ENCODE measurements at places on chromosomes 7 and 10.

DNA sequence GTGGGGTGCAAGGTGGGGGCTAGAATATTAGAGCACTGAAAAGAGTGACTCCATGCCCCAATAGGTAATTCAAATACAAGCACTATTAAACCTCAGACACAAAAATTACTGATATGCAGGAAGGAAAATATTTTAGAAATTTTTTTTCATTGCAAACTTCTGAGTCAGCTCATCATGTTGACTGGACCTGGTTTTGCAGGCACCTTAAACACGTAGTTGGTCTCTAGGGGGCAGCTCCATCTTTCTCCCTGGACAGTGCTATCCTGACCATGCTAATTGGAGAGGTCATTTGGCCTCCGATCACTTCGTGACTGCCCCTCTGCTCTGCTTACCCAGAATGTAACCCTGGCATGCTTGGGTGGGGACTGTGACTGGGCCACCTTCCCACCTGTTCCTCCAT lies 368.4 kb upstream of the MKI67 start:
- DNase-seq = no peak

- no peak for DNase-seq
Measured at GRCh38 chr7:109343678-109344077, 774.0 kb downstream of the DNAJB9 start.

GRCh38 chr7:157673573-157673972 lies 336.8 kb downstream of the DNAJB6 start:
- DNase-seq = no peak

- no peak for DNase-seq
Measured at GRCh38 chr7:23787272-23787671, 77.3 kb downstream of the STK31 start.

DNA sequence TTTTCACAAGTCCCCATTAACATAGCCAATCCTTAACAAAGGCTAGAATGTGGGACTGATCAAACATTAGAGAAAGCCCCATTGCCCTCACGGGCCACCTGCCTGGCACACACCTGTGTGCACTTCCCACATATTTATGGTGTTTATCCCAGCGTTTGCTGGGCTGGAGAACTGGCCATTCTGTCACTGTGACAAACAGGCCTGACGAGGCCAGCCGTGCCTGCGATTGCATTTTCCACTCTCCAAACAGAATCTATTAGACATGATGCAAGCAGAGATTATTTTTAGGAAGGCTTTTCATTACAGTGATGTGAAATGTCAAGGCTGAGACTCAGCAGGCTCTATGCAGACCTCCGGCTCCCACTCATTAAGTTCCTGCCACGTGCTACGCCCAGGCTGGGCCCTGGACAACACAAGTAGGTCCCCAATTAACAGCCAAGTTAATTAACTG lies 20.4 kb downstream of the PTPRN2 start:
- DNase-seq = no peak

GRCh38 chr7:74364061-74364460 lies 74.9 kb downstream of the CLIP2 start:
- DNase-seq = no peak

DNA sequence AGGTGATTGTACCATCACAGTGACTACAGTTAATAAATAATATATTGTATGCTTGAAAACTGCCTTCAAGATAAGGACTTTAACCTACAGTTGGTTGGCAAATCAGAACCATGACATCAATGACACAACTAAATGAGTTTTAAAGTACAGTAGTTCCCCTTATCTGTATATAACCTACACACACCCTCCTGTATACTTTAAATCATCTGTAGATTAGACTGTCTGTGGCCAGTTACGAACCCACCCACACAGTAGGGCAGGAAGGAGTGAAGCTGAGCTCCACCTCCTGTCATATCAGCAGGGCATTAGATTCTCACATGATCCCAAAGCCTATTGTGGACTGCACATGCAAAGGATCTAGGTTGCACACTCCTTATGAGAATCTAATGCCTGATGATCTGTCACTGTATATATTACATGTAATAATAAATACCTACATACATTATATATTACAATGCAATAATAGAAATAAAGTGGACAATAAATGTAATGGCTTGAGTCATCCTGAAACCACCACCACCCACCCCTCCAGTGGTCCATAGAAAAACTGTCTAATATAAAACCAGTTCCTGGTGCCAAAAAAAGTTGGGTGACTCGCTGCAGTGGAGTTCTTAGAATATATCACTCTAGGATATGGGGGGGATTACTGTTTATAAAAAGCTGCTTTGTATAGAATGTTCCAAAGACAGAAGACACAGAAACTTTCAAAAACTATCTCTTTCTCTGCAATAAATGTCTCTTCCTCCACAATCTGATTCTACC lies 5.6 kb downstream of the TPK1 start:
- DNase-seq = no peak

DNA sequence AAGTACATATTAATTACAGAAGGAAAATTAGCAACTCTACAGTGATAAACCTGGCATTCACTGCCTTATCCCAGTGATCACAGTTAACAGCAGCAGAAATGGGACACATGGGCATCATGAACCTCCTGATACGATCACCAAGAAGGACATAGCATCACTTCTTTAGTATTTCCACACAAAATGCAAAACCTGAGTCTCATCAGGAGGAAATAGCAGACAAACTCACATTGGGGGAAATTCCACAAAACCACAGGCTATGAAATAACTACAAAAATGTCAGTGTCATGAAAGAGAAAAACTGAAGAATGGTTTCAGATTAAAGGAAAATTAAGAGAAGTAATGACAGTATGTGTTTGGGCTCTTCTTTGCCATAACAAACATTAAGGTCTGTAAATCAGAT lies 12.0 kb upstream of the PURB start:
- no peak for DNase-seq

- DNase-seq = no peak
Measured at GRCh38 chr7:158098125-158099030, 489.2 kb downstream of the PTPRN2 start.
